ENCODE measurements at places on chromosomes 3 and 15. TPM values are rescaled to one million over a fixed set of nuclear protein-coding genes. Genes with fewer than 3 reads are reported as not detected.

Gene KLHL6
- 1.3 TPM for total RNA-seq

Gene RPLP1
- total RNA-seq = 45.1 TPM

Gene HEG1
- total RNA-seq = 17.2 TPM

Gene SLC22A13
- 1.4 TPM for total RNA-seq

Gene COPS2
- 60.5 TPM for total RNA-seq

Gene DPPA2
- total RNA-seq = not detected

Gene SLC12A8
- total RNA-seq = 3.1 TPM

Gene FAM131A
- total RNA-seq = 28.6 TPM

Gene TTBK2
- total RNA-seq = 42.6 TPM

Gene PLA2G4D
- total RNA-seq = 0.09 TPM

Gene LSAMP
- total RNA-seq = 50.2 TPM

Gene ZNF660
- 18.8 TPM for total RNA-seq

Gene POLR2M
- 193 TPM for total RNA-seq

Gene PLCH1
- total RNA-seq = 25.0 TPM

Gene MED12L
- 12.8 TPM for total RNA-seq

Gene SOX2
- total RNA-seq = 59.1 TPM

Gene SRGAP3
- total RNA-seq = 130 TPM

Gene DNAH12
- total RNA-seq = 1.7 TPM

Gene GOLGA6A
- 0.36 TPM for total RNA-seq

Gene LTF
- total RNA-seq = 0.36 TPM

Gene STRIT1
- total RNA-seq = not detected

Gene A4GNT
- total RNA-seq = not detected

Gene ECT2
- total RNA-seq = 26.2 TPM

Gene GOLGA8M
- total RNA-seq = 0.82 TPM

Gene ROBO1
- total RNA-seq = 116 TPM

Gene FGF7
- total RNA-seq = 0.45 TPM

Gene TIMMDC1
- total RNA-seq = 36.6 TPM

Gene GXYLT2
- total RNA-seq = 7.4 TPM

Gene CORO2B
- total RNA-seq = 30.2 TPM

Gene TMEM207
- not detected for total RNA-seq

Gene POLQ
- 5.5 TPM for total RNA-seq

Gene GP5
- total RNA-seq = 0.09 TPM

Gene NPAP1
- 1.9 TPM for total RNA-seq

Gene HRH1
- total RNA-seq = 5.8 TPM

Gene PLIN1
- 0.45 TPM for total RNA-seq

Gene CLDN11
- 39.6 TPM for total RNA-seq

Gene PCSK6
- total RNA-seq = 23.0 TPM

Gene ECE2
- 10.1 TPM for total RNA-seq

All from cerebellum (tissue), 4 donors.